Right ventricle myocardium superior (tissue), 1 donor: ENCODE measurements at places on chromosomes 1 and 21.

GRCh38 chr1:100730130-100730529 lies 10.6 kb downstream of the VCAM1 start:
- no peak for DNase-seq

DNA sequence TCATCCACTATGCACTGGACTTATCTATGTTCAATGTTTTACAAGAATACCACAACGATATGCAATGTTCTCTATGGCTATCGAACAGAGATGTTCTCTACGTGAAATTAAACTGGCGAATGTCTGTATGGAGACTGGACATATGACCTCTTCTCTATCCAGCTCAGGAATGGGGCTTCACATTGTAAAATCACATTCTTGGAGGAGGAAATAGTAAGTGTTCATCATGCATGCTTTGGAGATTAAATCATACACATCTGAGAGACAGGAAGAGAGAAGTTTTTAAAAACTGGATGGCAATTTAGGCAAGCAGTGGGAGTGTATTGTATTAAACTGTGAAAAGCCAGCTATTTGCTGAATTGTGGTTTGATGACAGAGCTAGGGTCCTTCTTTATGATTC lies 47.9 kb upstream of the RGL1 start:
- DNase-seq, result no peak

DNA sequence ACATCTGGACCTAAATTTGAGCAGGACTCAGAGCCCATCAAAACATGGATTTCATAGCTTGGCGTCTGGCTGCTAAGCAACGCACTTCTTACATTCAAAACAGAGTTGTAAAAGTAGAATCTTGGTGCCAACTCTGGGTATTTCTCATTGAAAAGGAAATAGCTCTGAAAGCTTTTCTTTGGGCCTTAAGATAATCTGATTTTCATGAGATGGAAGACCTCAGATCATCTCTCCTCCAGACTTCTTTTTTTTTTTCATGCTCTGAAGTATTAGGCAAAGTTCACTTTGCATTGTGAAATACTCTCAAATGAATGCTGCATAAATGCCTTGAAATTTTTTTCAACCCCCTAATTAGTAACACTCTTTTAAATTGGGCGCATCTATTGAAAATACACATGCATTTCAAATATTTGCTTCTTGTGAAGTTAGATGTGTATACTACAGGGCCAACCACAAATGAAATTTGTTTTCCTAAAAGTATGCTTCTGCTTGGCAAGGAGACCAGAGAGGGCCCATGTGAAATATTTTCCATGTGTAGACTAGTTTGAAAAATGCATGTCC lies 4.2 kb downstream of the ADAMTS5 start:
- DNase-seq, result no peak

- no peak for DNase-seq
Measured at GRCh38 chr1:38332649-38333310, 286.2 kb upstream of the POU3F1 start.

- no peak for DNase-seq
Measured at GRCh38 chr1:103267893-103268292, 159.6 kb upstream of the COL11A1 start.

DNA sequence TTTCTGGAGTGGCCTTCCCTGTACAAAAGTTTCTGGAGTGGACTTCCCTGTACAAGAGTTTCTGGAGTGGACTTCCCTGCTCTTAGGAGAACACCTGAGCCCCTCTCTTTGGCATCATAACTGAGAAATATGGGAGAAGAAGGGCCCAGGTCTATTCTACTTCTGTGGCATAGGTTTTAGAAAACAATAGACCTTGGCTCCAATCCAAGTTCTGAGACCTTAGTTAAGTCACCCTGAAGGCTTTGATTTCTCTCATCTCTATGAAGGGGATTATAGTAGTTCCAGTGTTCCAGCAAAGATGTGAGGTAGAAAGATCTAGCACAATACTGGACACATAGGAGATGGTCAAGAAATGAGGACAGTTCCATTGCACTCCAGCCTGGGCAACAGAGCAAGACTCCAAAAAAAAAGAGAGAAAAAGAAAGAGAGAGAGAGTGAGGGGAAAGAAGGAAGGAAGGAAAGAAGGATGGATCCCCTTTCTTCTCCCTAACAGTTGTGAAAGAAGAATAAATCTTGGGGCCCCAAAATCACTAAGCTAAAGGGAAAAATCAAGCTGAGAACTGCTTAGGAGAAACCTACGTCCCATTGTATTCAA lies 13.3 kb upstream of the EIF4G3 start:
- no peak for DNase-seq

DNA sequence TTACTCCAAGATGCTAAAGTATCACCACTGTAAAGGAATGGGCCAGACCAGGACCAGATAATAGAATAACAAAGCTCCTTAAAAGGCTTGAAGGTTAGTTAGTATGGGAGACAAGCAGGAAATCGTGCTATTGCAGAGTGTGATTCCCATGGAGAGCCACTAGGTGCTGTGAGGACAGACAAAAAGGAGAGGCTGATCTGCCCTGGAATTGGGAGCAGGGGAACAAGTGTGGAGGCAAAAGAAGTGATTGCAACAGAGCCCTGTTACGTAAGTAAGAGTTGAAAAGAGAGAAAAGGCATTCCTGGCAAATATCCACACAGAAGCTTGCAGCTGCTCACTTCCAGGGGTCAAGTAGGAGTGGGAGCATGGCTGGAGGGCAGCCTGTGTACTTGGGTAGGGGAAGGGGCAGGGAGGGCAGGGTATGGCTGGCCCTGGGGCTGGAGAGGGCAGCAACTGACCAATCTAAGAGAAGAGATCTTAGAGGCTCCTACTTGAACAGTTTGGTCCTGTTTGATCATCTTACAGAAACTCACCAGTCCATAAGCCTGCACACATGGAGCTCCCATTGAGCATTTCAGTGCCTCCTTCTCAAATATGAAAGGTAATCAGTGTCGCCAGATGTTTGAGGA lies 207.7 kb upstream of the GJB5 start:
- no peak for DNase-seq

DNA sequence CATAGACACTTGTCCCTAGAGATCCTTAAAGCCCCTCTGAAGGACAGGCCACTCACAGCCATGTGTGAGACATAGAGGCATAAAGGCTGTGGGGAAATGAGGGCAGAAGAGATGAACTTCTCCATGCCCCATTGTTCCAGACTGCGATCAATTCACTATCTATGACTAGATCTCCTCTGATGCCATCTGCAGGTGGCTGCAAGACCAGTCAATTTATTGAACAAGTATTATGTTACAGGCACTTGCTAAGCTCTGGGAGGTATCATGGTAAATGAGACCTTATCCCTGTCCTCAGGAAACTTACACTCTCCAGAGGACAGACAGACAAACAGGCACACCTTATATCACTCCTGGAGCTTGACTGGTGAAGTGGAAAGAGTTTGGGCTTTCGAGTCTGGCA lies 22.9 kb downstream of the UBIAD1 start:
- no peak for DNase-seq

DNA sequence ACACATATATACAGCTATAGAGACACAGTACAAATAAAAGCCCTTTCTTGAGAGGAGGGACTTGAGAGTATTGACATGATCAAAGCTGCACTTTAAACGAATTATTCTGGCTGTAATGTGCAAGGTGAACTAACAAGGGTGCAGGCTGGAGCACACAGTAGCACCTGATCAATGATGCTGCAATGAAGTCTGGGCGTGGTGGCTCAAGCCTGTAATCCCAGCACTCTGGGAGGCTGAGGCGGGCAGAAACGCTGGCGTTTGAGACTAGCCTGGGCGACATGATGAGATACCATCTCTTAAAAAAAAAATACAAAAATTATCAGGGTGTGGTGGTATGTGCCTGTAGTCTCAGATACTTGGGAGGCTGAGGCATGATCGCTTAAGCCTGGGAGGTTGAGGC lies 14.1 kb upstream of the CTH start:
- DNase-seq, result no peak

DNA sequence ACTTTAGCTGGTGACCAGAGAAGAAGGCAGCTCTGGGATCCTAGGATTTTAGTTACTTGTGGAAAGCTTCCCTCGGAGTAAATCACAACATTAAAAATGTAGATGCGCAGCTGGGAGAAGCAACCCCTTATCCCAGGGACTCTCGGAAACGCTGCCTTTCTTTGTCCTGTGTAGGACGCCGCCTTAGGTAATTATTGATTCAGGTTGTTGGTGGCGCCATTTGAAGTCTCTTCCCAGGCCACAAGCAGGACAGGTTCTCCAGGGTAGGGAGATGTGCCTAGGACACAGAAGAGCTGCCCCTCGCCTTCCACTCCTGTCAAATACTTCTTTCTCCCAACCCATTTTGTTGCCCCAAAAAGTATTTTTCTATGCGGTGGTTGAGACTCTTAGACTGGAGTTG lies 10.3 kb downstream of the SLC37A1 start:
- DNase-seq, result no peak

GRCh38 chr1:2356401-2356800 lies 35.0 kb downstream of the MORN1 start:
- peak; percentile 17 for DNase-seq

GRCh38 chr1:183946320-183946613 lies 91.3 kb downstream of the COLGALT2 start:
- no peak for DNase-seq

DNA sequence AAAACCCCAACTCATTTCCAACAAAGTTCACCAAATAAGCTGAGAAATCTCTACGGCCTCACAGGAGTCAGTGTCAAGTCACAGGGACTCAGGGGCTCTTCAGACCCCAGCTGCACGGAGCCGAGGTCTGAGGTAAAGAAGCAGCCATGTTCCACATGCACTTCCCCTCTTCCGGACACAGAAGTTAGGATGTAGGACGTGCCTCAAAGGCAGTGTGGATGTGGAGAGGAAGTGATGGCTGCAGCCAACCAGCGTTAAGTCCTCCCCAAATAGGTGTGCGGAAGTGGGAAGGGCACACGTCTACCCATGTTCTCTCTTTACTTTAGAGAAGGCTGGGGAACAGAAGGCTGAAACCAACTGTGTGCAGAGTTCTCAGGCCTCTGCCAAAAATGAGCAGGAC lies 14.6 kb upstream of the NCF2 start:
- DNase-seq, result no peak

GRCh38 chr1:2232916-2233438 lies 4.9 kb downstream of the SKI start:
- DNase-seq, result peak; percentile 55

DNA sequence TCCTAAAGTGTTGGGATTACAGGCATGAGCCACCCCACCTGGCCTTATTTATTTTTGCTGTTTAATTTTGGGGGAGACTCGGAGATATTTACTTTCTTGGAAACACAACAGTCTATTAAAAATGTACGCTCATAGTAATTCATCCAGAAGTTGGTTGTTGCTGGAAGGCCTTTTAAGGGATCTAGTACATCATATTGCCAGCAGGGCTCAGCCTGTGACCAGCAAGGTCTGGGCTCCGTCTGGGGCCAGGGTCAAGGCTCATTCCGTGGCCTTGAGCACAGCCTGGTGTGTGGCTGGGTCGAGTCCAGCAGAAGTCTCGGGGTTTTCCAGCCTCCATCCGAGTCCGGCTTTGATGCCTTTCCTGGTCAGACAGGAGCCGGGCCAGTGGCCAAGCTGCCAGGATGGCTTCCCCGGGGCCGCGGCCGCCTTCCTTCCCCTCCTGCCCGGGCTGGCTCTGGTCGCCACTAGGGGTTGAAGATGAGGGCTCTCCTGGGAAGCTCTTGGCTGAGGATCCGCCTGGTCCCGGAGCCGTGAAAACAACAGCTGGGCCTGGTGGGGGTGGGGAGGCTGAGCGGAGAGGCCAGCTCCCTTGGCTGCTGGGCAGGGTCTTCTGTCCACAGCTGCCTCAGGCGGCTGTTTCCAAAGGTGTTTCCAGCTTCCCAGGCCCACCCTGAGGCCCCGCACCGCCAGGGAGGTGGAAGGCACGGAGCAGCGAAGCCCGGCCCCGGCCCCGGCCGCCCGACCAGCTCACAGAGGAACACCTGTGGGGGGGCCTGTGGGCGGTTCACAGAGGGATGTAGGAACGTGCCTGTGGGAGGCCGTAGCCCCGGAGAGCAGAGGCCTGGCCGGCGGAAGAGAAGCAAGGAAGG lies 5.1 kb upstream of the VWA1 start:
- peak; percentile 89 for DNase-seq

DNA sequence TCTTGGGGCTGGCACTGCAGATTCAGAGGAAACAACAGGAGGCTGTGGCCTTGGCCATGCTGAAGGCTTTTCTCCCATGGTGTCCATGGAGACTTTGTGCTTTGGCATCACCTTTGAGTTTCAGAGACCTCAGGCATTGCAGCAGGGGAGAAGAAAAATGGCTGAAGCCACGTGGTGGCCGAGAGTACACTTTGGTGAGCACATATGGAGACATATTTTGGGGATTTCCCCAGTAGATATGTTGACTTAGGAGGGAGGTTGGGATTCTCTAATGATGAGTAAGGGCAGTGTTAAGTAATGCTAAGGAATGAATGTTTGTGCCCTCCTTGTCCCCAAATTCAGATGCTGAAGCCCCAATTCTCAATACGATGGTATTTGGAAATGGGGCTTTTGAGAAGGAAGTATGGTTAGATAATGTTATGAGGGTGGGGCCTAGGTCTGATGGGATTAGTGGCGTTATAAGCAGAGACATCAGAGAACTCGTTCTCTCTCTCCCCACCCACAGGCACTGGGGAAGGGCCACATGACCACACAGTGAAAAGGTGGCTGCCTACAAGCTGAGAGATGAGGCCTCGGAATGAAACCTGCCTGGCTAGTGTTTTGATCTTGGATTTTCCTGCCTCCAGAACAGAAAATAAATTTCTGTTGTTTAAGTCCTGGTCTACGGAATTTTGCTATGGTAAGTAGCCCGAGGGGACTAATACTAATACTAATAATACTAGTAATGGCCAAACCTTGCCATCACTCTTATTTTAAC lies 98.6 kb downstream of the TBX19 start:
- DNase-seq, result no peak

GRCh38 chr1:157040802-157041201 lies 4.7 kb downstream of the ARHGEF11 start:
- no peak for DNase-seq

DNA sequence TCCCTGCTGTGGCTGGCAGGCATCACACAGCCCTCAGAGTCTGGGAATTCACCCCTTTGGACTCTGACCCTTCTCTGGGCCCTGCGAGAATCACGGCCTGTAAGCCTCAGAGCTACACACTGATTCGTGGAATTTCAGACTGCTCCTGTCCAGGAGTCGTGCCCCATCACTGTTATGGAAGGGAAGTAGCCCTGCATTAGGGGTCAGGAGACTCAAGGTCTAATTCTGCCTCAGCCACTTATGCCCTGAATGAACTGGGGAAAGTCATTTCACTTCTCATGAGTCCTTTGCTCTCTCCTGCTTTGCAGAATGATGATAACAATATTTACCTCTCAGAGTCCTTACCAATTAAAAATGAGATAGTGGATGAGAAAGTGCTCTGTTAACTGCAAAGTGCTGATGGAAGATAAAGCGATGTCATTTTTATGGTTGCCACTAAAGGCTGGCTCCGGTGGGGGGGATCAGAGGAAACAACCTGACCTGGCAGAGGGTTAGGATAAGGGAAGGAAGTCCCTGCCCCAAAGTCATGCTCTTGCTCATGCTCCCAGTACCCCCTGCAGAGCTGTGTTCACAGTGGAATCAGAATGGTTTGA lies 148.6 kb upstream of the CD34 start:
- DNase-seq, result no peak
